ENCODE measurements at places on chromosomes 7 and 10. TPM values are rescaled to one million over a fixed set of nuclear protein-coding genes. Genes with fewer than 3 reads are reported as not detected.

Gene CPN1
- total RNA-seq, result 8.1 TPM

Gene FEZF1
- not detected for total RNA-seq

Gene PPP1R17
- total RNA-seq, result not detected

Gene EFCAB10
- total RNA-seq, result 0.40 TPM

Gene BAMBI
- total RNA-seq, result 13.2 TPM

DNA sequence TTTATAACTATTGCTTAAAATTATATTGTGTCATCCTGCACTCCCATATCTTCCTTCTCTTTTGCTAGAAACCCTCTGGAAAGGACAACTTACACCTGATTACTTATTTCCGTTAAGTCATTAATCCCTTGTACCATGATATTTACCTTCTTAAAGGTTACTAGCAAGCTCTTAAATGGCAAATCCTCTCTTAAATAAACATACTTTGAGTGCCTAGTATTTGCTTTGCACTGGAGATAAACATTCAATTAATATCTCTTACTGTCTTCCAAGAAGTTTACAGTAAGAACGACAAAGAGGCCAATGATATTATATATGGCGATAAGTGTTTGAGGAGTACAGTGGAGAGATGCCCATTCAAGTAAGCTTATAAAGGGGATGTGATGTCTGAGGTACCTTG, 278.3 kb downstream of the HGF start:
- no peaks in the 10 kb centered on the region for H3K27me3 ChIP-seq
- DNase-seq, result no peak
- no peaks in the 10 kb centered on the region for H3K4me1 ChIP-seq

DNA sequence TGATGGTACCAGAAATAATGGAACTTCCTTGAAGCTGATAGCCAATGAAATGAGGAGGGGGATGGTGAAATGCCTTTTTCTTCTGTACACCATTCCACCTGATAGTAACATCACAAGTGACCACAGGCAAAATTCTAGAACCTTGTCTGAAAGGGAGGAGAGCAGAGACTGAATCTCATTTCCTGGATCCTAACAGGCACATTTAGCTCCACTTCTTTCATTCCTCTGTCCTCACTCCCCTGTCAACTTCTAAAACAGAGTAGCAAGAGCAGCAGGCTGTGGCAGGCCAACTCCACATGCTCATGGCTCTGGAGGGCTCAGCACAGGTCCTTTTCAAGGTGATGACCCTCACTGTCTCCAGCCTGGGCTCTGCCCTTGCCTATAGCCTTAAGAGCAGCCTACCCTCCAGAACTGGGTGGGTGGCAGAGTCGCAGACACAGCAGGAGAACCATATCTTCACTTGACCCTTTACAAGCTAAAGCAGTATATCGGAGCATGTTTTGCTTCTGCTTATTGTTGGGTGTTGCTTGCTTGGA, at the start of gene LRRC18:
LRRC18 (minus strand) TSS at position 51 of the 536 bp plus-strand sequence. CDS start 25,685 bp downstream, outside the sequence.
- H3K36me3 ChIP-seq, result no peaks in the 10 kb centered on the region
- H3K27ac ChIP-seq, result no peak within 1 kb of the TSS
- H3K4me3 ChIP-seq, result no peak within 1 kb of the TSS
- peaks cover 4% of the 10 kb centered on the region for H3K27me3 ChIP-seq
- H3K4me1 ChIP-seq, result no peaks in the 10 kb centered on the region

DNA sequence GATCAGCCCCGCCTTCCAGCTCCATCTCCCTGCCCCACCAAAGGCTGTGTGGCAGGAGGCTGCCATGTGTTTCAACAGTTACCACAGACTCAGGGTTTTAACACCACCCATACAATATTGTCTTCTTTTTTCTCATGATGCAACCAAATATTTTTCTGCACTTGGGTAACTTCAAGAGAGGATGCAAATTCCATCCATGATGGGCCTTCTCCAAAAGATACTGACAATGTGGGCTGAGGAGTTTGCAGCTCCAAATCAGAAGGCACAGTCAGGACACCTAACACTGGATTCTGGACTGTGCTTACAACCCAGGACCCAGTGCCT, 347.9 kb downstream of the GRID1 start:
- H3K4me3 ChIP-seq, result no peak overlapping the region
- H3K27me3 ChIP-seq, result no peaks in the 10 kb centered on the region
- DNase-seq, result no peak
- no peak overlapping the region for H3K27ac ChIP-seq

GRCh38 chr7:10888861-10889260, 84.8 kb upstream of the PHF14 start:
- no peak for DNase-seq
- no peaks in the 10 kb centered on the region for H3K4me1 ChIP-seq
- no peak overlapping the region for H3K4me3 ChIP-seq
- no peak overlapping the region for H3K27ac ChIP-seq
- H3K36me3 ChIP-seq, result no peaks in the 10 kb centered on the region

GRCh38 chr7:158706273-158706704, 1.7 kb upstream of the NCAPG2 start:
- H3K4me3 ChIP-seq, result no peak overlapping the region
- H3K27me3 ChIP-seq, result no peaks in the 10 kb centered on the region
- no peak overlapping the region for H3K27ac ChIP-seq

DNA sequence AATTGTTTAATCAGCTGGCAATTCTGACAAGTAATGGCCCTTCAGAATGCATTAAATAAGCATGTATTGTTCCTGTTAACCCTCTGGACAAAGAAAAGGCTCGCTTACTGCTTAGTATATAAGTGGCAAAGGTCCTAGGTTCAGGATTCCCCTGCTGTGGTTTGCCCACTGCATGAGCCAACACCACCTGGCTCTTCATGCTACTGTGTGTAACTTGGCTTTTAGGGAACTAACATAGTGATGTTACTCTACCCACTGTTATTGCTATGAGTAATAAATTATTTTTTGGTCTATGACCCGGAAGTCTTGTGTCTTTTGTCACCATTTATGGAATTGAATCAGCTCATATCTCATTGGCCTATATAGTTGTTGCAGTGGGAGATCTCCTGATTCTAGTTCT, 791.7 kb upstream of the PHF14 start:
- H3K27me3 ChIP-seq, result no peaks in the 10 kb centered on the region
- H3K36me3 ChIP-seq, result no peaks in the 10 kb centered on the region
- H3K27ac ChIP-seq, result no peak overlapping the region
- DNase-seq, result no peak
- no peak overlapping the region for H3K4me3 ChIP-seq

DNA sequence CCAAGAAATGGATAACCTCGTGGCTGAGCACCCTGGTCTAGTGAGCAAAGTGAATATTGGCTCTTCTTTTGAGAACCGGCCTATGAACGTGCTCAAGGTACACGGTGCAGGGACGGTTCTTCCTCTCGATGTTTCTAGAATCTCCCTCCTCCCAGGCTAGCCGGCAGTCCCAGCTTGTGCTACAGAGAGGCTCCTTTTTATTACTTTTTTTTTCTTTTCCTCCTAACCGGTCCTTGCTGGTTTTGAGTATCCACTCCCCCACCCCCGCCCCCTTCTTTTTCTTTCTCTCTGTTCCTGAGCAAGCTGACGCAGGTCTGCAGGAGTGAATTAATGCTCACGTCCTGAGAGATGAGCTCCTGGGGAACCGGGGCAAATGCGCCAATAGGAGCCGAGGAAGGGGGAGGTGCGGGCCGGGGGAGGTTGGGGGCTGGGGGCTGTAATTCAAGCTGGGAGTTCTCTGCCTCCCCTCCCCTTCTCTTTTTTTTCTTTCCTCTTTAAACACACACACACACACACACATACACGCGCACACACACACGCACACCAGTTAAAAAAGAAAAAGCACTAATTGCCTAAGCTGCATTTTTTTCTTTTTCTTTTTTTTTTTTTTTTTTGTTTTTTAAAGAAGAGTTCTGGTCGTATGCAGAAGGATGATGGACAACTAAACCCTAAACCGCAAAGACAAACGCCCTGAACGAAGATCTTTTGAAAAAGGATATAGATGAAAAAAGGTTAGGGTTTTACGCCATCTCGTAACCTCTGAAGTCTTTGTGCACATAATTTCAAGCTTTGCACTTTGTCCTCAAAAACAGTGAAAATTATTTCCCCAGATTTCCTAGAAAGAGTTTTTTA, 6.6 kb downstream of the CPA2 start:
- H3K36me3 ChIP-seq, result no peaks in the 10 kb centered on the region
- H3K4me3 ChIP-seq, result no peak overlapping the region
- no peak overlapping the region for H3K27ac ChIP-seq
- H3K4me1 ChIP-seq, result no peaks in the 10 kb centered on the region

- H3K36me3 ChIP-seq, result no peaks in the 10 kb centered on the region
- peaks cover 42% of the 10 kb centered on the region for H3K4me1 ChIP-seq
- H3K4me3 ChIP-seq, result no peak overlapping the region
- H3K27ac ChIP-seq, result no peak overlapping the region
Observed at GRCh38 chr7:80207501-80207900, 72.9 kb downstream of the GNAI1 start.

DNA sequence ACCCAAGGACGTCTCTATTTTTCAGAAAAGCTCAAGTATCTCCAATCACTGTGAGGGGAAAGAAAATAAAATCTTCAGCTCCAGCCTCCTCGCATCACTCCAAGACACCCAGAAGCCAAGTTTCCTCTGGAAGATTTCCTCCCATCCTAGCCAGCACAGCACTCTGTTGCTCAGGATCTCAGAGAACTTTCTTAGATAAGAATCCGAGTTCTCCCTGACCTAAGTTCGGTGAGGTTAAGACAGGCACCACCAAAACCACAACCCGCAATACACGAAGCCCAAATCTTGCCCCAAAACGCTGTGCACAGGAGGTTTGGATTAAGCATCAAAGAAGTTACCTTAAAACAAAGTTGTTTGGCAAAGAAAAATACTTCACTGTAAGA, 4.2 kb downstream of the FAM53B start:
- no peak overlapping the region for H3K4me3 ChIP-seq
- peaks cover 1% of the 10 kb centered on the region for H3K36me3 ChIP-seq
- DNase-seq, result no peak
- H3K27me3 ChIP-seq, result no peaks in the 10 kb centered on the region
- peak overlapping the region; percentile 70 for H3K27ac ChIP-seq

DNA sequence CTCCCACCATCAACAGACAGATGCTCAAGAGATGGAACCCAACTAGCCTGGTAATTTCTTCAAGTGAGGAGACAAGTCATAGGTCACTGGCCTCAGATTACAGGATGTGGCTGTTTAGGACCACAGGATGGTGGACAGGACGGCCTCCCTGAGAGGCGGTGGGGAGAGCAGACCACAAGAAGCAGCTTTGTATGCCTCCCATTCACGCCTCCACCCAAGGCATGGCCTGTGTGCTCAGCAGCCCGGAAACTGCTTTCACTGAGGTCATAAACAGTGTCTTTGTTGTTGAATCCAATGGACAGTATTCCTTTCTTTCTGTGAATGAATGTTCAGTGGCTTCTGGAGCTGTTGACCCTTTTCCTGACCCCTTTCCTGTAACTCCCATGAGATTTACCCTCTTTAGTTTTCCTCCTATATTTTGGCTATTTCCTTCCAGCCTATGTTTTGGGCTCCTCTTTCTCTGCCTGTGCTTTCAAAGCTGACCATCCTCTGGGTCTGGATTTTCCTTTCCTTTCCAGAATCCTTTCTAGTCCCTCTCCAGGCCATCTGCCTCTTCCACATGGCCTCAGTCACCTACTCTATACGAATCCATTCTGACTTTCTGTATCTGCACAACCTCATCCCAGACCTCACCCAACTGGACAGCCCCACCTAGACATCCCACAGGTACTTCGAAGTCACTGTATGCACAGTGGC, 32.4 kb upstream of the INPP5F start:
- peak; percentile 74 for DNase-seq
- no peak overlapping the region for H3K4me3 ChIP-seq
- peak overlapping the region; percentile 31 for H3K27ac ChIP-seq
- H3K36me3 ChIP-seq, result no peaks in the 10 kb centered on the region

GRCh38 chr7:108525985-108526767, at the start of gene PNPLA8:
Gene PNPLA8, minus strand, starts transcription at chr7:108526135. Its CDS starts 10,644 bp downstream, at chr7:108515491.
- peaks cover 34% of the 10 kb centered on the region for H3K4me1 ChIP-seq
- no peaks in the 10 kb centered on the region for H3K27me3 ChIP-seq
- peak; percentile 98 for DNase-seq
- peak within 1 kb of the TSS; percentile 82 for H3K27ac ChIP-seq
- peak within 1 kb of the TSS; percentile 65 for H3K4me3 ChIP-seq

- no peak for DNase-seq
- H3K27me3 ChIP-seq, result no peaks in the 10 kb centered on the region
- peak overlapping the region; percentile 74 for H3K4me3 ChIP-seq
- no peaks in the 10 kb centered on the region for H3K36me3 ChIP-seq
- H3K4me1 ChIP-seq, result peaks cover 78% of the 10 kb centered on the region
- no peak overlapping the region for H3K27ac ChIP-seq
Observed at GRCh38 chr7:47636433-47637175, 54.7 kb upstream of the TNS3 start.

GRCh38 chr10:19144206-19144605, 95.6 kb downstream of the MALRD1 start:
- no peaks in the 10 kb centered on the region for H3K36me3 ChIP-seq
- no peaks in the 10 kb centered on the region for H3K27me3 ChIP-seq
- H3K4me1 ChIP-seq, result no peaks in the 10 kb centered on the region
- no peak overlapping the region for H3K27ac ChIP-seq
- no peak overlapping the region for H3K4me3 ChIP-seq

GRCh38 chr10:79094412-79095175, 25.8 kb downstream of the ZMIZ1 start:
- peaks cover 96% of the 10 kb centered on the region for H3K4me1 ChIP-seq
- no peak for DNase-seq
- peaks cover 5% of the 10 kb centered on the region for H3K36me3 ChIP-seq
- H3K4me3 ChIP-seq, result peak overlapping the region; percentile 11
- H3K27ac ChIP-seq, result peak overlapping the region; percentile 91

Data from HepG2 (cell line).